ENCODE measurements at places on chromosomes 1 and 21.

GRCh38 chr1:45014321-45015028 is 2.4 kb downstream of the UROD start:
- peak; percentile 76 for DNase-seq

GRCh38 chr21:29133796-29134195 is 3.4 kb downstream of the MAP3K7CL start:
- DNase-seq = no peak

- no peak for DNase-seq
These were observed 8.3 kb upstream of the PPM1J start for GRCh38 chr1:112723511-112723839.

GRCh38 chr1:110212169-110213142 is 2.3 kb downstream of the KCNC4 start:
- DNase-seq = peak; percentile 87

DNA sequence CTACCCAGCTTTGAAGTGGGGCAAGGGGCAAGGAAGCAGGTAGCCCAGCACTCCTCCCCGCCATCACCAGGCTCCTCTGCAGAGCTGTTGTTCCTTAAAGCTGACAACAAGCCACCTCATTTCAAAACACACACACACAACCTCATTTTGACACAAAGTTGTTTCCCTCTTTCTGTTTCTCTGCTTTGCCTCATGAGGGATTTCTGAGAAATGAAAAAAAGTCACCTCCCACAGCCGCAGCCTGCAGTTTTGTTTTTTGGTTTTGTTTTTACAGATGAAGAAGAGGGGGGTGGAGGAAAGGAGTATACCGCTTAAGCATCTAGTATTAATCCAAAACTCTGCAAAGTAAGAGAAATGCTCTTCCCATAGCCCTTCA is 12.1 kb downstream of the MCL1 start:
- DNase-seq = no peak

DNA sequence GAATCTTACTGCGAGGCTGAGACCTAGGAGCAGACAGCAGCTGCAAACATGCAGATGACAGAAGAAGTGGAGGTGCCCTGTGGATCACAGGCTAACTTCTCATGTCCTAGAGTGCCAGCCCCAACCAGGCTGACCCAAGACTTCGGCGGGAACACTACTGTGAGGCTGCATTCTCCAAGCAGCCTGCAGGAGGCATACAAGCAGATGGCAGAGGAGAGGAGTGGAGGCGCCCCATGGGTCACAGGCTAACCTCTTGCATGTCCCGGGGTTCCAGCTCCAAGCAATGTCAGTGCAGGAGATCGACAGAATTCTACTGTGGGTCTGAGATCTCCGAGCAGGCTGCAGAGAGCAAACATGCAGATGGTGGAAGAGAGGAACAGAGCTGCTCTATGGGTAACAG is 98.1 kb upstream of the ZNF678 start:
- no peak for DNase-seq

Measured in NCI-H1694 treated with DMSO at 0.1 percent for 48 hours (cell line).